ENCODE measurements at places on chromosomes 4 and X. TPM values are rescaled to one million over a fixed set of nuclear protein-coding genes. Genes with fewer than 3 reads are reported as not detected.

The SOD3 gene
- not detected for total RNA-seq

The TREX2 gene
- total RNA-seq = 0.83 TPM

The KDR gene
- not detected for total RNA-seq

The TAPT1 gene
- 31.8 TPM for total RNA-seq

The TEX13D gene
- total RNA-seq = 0.05 TPM

The EIF4E gene
- total RNA-seq = 137 TPM

The PASD1 gene
- not detected for total RNA-seq

The PGAM4 gene
- total RNA-seq = 0.47 TPM

The L1CAM gene
- total RNA-seq = 1.7 TPM

GRCh38 chrX:15116900-15117299 is 153.0 kb downstream of the ASB9 start:
- DNase-seq = no peak
- peaks cover 11% of the 10 kb centered on the region for H3K4me1 ChIP-seq
- H3K36me3 ChIP-seq = no peaks in the 10 kb centered on the region

GRCh38 chr4:90419124-90419711 is 292.0 kb downstream of the CCSER1 start:
- no peaks in the 10 kb centered on the region for H3K36me3 ChIP-seq
- no peak overlapping the region for H3K27ac ChIP-seq
- DNase-seq = no peak

DNA sequence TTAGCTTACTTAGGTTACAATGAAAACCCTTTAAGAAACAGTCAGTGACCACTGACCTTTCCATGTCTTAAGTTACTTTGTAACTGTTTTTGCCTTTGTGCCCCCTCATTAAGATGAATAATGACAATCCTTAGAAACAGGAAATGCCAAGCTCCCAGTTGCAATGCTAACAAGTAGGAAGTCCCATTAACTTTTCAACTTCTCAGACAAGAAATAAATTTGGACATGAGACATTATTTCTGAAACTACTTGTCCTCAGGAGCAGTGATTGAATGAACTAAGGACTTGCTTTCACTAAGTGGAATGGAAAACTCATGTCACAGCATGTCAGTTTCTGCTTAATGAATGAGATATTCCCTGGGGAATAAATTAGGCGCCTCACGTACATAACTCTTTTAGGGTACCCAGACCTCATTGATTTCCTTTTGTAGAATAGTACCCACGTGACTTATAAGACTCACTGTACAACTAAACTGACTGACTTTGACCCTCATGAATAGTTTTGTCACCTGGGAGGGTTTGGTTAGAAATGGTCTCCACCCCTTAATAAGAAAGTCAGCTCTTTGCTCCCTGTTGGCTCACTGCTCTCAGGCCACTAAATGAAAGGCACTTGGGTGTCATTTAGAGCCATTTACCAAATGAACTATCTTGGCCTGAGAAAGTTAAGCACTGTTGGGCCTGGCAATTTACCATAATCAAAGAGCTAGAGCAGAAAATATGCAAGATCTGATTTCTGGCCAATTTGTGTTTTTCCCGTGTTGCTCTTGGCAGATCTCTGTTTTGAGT is 383.9 kb downstream of the RPA4 start:
- H3K4me3 ChIP-seq = no peak overlapping the region
- H3K27ac ChIP-seq = no peak overlapping the region
- H3K4me1 ChIP-seq = no peaks in the 10 kb centered on the region
- H3K36me3 ChIP-seq = no peaks in the 10 kb centered on the region

- peaks cover 2% of the 10 kb centered on the region for H3K27me3 ChIP-seq
- H3K4me1 ChIP-seq = no peaks in the 10 kb centered on the region
- no peaks in the 10 kb centered on the region for H3K36me3 ChIP-seq
- no peak overlapping the region for H3K4me3 ChIP-seq
- no peak for DNase-seq
These were observed 58.3 kb upstream of the SMARCA5 start for GRCh38 chr4:143455211-143455610.

- H3K36me3 ChIP-seq = no peaks in the 10 kb centered on the region
- H3K27ac ChIP-seq = no peak overlapping the region
- no peaks in the 10 kb centered on the region for H3K4me1 ChIP-seq
- H3K27me3 ChIP-seq = peaks cover 11% of the 10 kb centered on the region
These were observed 76.3 kb downstream of the SOWAHB start for GRCh38 chr4:76821641-76822040.

GRCh38 chr4:60389633-60390032 is 810.5 kb upstream of the ADGRL3 start:
- no peak overlapping the region for H3K4me3 ChIP-seq
- no peak for DNase-seq

GRCh38 chrX:35890699-35891098 is 28.8 kb upstream of the CFAP47 start:
- no peaks in the 10 kb centered on the region for H3K4me1 ChIP-seq
- no peak overlapping the region for H3K27ac ChIP-seq
- H3K36me3 ChIP-seq = no peaks in the 10 kb centered on the region
- DNase-seq = no peak
- H3K27me3 ChIP-seq = no peaks in the 10 kb centered on the region

DNA sequence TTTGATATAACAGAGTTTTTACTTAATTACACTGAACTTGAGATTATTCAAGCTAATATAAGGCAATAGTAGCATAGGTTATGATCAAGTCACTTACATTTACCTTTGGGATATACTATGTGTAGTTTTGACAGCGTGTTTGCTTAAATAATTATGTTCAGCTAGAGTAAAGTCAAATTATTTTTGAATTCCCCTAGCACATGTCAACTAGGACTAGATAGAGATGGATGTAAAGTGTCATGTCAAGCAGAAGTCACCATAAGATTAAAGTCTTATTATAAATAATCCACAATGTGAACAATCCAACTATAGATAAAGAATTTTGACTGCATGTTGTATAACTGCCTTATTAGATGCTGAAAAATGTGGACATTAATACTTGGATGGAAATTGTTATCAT is 665.2 kb downstream of the GRID2 start:
- no peak overlapping the region for H3K27ac ChIP-seq
- no peak overlapping the region for H3K4me3 ChIP-seq
- no peaks in the 10 kb centered on the region for H3K4me1 ChIP-seq
- no peak for DNase-seq
- no peaks in the 10 kb centered on the region for H3K36me3 ChIP-seq

GRCh38 chr4:75668596-75668995 is 4.6 kb downstream of the G3BP2 start:
- H3K4me1 ChIP-seq = peaks cover 66% of the 10 kb centered on the region
- peak overlapping the region; percentile 54 for H3K27ac ChIP-seq
- no peak for DNase-seq
- peak overlapping the region; percentile 30 for H3K4me3 ChIP-seq
- no peaks in the 10 kb centered on the region for H3K27me3 ChIP-seq
- H3K36me3 ChIP-seq = peaks cover 16% of the 10 kb centered on the region

DNA sequence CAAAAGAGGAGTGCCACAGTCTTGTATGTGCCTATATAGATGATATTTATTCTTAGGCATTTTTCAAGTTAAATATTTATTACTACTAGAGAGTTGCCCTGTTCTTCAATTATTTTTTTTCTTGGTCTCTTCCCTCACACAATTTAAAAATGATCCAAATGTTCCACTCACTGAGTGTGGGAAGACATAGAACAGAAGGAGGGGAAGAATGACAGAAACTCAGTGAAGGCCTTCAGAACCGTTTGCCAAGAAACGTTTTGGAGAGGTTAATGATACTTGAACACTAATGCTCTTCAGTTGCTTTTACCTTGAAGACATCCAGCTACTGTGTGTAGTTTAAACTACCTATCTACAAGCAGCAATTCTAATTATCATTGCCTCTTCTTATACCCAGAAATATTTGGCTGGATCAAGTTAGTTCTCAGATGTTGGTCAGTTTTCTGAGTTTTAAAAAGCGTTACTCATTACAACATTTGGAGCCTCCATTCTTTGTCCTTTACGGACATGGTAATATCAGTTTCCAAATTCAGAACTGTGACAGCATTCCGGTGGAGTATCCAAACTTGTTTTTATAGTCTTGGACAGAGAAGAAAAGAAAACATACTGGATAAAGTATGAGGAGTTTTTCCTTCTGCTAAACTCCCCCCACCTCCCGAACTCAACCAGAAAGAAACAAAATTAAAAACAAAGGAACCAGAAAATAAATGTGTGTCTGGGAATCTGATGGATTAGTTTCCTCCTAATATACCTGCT is 389.7 kb downstream of the SPRY1 start:
- no peaks in the 10 kb centered on the region for H3K36me3 ChIP-seq
- no peak overlapping the region for H3K27ac ChIP-seq
- no peak for DNase-seq

- no peak for DNase-seq
- H3K27ac ChIP-seq = no peak overlapping the region
- no peaks in the 10 kb centered on the region for H3K36me3 ChIP-seq
- no peak overlapping the region for H3K4me3 ChIP-seq
- no peaks in the 10 kb centered on the region for H3K4me1 ChIP-seq
These were observed 30.9 kb downstream of the RWDD4 start for GRCh38 chr4:183627979-183628588.

- peaks cover 12% of the 10 kb centered on the region for H3K27me3 ChIP-seq
- no peak overlapping the region for H3K4me3 ChIP-seq
These were observed 144.1 kb upstream of the NOCT start for GRCh38 chr4:138871555-138871875.

GRCh38 chr4:105996845-105997244 is 101.6 kb downstream of the NPNT start:
- H3K27me3 ChIP-seq = no peaks in the 10 kb centered on the region
- no peak overlapping the region for H3K4me3 ChIP-seq
- no peaks in the 10 kb centered on the region for H3K36me3 ChIP-seq

GRCh38 chr4:92304121-92304520 is 355 bp downstream of the GRID2 start:
- H3K27ac ChIP-seq = no peak overlapping the region
- peaks cover 7% of the 10 kb centered on the region for H3K4me1 ChIP-seq

DNA sequence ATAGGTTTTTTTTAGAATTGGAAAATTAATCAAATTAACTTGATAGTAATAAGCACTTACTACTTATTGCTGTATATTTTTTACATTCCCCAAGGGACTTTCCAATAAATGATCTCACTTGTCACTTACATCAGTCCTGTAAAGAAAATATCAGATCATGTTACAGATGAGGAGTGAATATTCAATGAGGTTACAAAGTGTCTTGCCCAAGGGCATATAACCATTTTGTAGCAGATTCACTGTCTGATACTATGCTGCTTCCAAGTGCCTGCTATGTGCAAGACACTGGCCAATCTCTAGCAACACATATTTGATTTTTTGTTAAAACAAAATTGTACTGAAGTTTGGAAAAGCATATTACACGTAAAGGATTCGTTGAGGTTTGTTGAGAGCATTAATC is 1287.7 kb downstream of the FAM133A start:
- no peaks in the 10 kb centered on the region for H3K27me3 ChIP-seq
- H3K36me3 ChIP-seq = no peaks in the 10 kb centered on the region
- H3K4me3 ChIP-seq = no peak overlapping the region
- DNase-seq = no peak
- no peak overlapping the region for H3K27ac ChIP-seq
- H3K4me1 ChIP-seq = no peaks in the 10 kb centered on the region

- no peaks in the 10 kb centered on the region for H3K4me1 ChIP-seq
- H3K27me3 ChIP-seq = no peaks in the 10 kb centered on the region
- H3K27ac ChIP-seq = no peak overlapping the region
- no peak overlapping the region for H3K4me3 ChIP-seq
- DNase-seq = no peak
These were observed 94.7 kb upstream of the DIPK2B start for GRCh38 chrX:45295259-45295986.

DNA sequence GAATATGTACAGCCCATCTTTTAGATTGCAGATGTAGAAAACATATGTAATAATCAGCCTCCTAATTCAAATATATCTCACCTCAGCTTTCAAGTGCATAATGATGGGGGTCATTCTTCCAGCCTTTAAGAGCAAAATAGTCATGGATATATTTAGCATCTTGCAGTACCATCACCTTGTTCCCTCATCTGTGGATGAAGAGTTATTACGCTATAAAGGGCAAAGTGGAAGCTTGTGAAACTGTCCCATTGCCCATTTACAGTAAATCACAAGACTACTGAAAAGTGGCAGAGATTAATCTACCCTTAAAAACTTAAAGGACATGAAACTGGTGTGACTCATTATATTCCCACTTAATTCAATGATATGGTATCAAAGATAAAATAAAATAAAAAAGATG is 979.7 kb upstream of the HS3ST1 start:
- H3K27me3 ChIP-seq = no peaks in the 10 kb centered on the region
- H3K4me3 ChIP-seq = no peak overlapping the region
- H3K36me3 ChIP-seq = no peaks in the 10 kb centered on the region
- DNase-seq = no peak

DNA sequence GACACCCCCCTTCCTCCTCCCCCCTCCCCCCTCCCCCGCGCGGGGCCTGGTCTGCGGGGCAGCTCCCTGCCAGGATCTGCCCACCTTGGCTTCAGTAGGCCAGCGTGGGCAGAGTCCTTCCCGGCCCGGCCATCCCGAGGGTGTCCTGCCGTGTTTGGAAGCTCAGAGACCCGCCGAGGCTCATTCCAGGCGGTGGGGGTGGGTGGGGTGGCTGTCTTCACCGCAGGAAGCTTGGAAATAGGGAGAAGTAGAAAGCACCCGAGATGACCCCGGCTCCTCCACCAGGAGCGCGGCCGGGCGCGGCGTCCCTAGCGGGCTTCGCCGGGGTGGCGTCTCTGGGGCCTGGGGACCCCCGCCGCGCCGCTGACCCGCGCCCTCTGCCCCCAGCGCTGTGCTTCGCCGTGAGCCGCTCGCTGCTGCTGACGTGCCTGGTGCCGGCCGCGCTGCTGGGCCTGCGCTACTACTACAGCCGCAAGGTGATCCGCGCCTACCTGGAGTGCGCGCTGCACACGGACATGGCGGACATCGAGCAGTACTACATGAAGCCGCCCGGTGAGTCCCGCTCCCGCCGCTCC is 1.6 kb downstream of the NAT8L start:
- no peak overlapping the region for H3K27ac ChIP-seq
- no peak for DNase-seq
- no peak overlapping the region for H3K4me3 ChIP-seq
- H3K36me3 ChIP-seq = no peaks in the 10 kb centered on the region

DNA sequence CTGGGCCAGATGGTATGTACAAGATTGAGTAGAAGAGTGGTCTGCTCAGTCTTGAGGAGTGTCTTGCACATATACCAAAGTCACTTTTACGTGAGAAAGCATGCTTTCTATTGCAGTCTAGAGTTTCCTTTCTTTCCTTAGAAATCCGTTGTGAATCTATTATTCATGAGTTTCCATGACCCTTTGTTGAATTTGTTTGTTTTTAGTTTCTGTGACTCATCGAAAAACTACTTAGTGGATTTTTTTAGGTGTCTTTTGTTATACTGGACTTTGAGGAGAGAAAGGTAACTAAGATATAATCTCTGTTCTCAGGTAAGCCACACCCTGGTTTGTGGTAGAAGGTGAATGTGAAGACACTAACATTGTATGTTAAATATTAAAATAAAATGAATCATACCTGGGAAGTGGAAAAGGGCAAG is 23.0 kb downstream of the GALNT7 start:
- DNase-seq = no peak
- H3K27me3 ChIP-seq = peaks cover 2% of the 10 kb centered on the region
- peaks cover 30% of the 10 kb centered on the region for H3K4me1 ChIP-seq
- no peak overlapping the region for H3K4me3 ChIP-seq
- no peaks in the 10 kb centered on the region for H3K36me3 ChIP-seq

All from activated T-helper 1 cell treated with anti-CD3 and anti-CD28 coated beads, Interleukin-12 subunit alpha, Interleukin-12 subunit beta, Interleukin-2, Interleukin-4 antibody, amounts not matched to agents 30 ng/mL and 10 ng/mL and 1 ng/mL, durations not matched to agents 14 hours and 24 hours and 36 hours (primary cell).